CD4-positive, alpha-beta T cell treated with Interleukin-6 at 100 ng/mL for 8 hours (primary cell): ENCODE measurements at places on chromosomes 4 and X.
A peak's percentile ranks its signal among the peaks of the same experiment; 100 is the strongest.

DNA sequence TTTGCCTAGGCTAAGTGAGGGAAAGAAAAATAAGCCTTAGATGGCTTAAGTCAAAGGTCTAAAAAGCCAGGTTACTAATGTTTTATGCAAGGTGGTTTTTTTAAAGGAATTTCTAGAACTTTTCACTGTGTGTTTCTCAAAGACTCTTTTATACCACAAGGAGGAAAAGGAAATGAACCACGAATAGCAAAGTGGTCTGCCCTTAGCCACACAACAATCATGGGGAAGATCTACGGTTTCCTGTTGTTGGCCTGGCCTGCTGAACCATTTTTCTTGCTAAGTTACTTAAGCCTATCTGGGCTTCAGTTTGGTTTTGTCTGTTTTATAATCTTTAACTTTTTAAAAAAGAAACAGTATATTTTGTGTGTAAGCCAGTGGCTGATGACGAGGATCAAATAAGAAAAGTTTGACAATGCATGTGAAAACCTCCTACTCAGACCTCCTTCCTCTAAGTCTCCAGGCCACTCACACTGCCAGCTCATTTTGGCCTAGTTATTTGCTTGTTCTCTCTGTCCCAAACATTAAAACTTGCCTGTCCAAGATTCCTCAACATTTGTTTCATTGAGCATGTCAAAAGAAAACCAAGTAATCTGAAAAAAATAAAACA is 56.7 kb upstream of the COL25A1 start:
- DNase-seq: peak; percentile 14

DNA sequence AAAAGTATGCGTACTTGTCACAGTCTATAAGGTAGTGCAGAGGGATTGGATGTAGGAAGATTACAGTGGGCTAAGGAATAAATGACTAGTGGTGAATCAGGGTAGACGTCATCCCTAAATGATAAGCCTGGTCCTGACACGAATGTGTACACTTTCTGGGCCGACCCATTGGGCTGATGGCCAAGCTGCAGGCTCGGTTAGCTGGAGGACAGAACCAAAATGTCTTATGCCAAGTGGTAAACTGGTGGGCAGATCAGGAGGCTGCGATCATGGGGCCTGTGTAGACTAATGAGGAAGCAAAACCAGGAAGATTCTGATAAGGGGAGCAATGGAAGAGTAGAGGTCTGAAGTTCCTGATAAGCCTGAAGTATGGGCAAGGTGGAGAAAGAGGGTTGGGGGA is 272.8 kb upstream of the GATB start:
- DNase-seq: no peak

DNA sequence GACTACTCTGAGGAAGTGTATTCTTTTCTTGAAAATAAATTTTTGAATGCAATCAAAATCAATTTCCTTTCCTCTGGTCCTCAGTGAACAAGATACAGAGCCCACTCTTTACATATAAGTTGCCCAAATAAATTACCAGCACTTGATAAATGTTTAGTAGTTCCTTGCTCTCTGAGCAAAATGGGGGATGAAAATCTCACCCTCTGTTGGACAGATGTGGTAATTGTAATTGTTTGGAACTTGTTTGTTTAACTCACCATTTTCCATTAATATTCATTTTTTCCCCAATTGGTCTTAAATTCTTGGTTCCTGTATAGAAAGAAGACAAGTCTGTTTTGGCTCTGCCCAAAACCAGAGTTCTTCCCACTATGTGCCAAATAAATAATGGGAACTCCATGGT is 146.3 kb downstream of the LDB2 start:
- no peak for DNase-seq

- DNase-seq: no peak
Measured at GRCh38 chr4:9808077-9808476, 26.6 kb downstream of the DRD5 start.

GRCh38 chr4:174058846-174059245 is 224.6 kb downstream of the FBXO8 start:
- no peak for DNase-seq

- no peak for DNase-seq
Measured at GRCh38 chrX:69189576-69190371, 24.5 kb upstream of the PJA1 start.

GRCh38 chr4:65943076-65943475 is 272.8 kb upstream of the EPHA5 start:
- DNase-seq: no peak

DNA sequence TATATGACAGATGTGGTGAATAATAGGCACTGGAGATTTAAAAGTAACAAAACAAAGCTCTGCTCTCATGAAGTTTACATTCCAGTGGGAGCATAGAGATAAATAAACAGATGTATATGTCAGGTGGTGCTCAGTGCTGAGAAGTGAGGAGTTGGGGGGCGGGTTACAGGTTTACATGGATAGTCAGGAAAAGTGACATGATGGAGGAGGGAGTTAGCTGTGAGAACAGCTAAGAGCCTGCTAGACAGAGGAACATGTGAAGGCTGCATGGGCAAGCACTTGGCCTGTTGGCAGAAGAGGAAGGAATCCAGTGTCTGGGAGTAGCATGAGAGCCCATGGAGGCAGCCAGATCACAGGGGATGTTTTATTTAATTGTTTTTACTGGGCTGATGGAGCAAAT is 10.2 kb upstream of the TMEM156 start:
- no peak for DNase-seq

- DNase-seq: no peak
Measured at GRCh38 chr4:89836031-89836745, 773 bp downstream of the SNCA start.

DNA sequence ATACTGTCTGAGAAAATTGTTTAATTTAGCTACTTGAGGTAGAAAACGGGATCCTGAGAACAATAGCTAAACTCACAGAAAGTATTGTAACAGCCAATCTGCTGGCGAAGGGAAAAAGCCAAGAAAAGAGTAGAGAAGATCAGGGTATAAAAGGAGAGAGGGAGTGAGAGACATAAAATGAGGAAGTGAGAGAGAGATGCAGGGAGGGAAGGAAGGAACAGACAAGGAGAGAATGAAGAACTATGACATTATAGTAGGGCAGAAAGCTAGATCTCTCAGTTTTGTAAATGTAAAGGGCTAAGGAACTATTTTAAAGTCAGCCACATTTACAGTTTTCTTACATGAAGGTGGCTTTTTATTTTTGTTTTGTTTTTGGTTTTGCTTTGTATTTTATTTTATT is 1.6 kb upstream of the GIMD1 start:
- no peak for DNase-seq

- DNase-seq: no peak
Measured at GRCh38 chr4:86007042-86007441, 352.8 kb downstream of the MAPK10 start.

DNA sequence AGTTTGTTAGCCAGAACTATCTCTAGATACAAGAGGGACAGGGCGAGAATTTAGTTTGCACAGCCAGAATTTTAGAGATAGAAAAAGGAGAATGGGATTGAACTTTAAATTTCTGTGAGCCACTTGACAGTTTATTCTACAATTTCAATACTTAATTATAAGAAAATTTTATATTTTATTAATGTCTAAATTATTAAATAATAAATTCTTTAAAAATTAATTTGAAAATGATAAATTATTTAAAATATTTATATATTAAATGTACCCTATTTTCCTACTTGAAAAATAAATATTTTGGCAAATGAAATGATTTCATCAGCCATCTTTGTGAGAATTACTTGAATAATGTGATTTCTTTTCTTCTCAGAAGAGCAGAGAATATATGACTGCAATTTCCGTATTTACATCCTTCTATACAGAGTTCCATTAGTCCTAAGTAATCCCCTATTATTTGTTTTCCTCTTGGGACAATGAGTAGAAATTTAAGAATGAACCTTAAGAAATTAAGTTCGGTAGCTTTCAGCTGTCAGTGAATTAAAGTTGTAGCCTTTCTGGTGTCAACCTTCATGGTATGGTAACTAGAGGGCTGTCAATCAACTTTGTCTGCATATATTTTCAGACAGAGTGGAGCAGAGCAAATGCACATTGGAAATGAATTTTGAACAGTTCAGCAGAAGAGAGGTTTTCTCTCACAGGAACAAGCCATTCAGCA is 763.9 kb downstream of the PCDH18 start:
- no peak for DNase-seq

DNA sequence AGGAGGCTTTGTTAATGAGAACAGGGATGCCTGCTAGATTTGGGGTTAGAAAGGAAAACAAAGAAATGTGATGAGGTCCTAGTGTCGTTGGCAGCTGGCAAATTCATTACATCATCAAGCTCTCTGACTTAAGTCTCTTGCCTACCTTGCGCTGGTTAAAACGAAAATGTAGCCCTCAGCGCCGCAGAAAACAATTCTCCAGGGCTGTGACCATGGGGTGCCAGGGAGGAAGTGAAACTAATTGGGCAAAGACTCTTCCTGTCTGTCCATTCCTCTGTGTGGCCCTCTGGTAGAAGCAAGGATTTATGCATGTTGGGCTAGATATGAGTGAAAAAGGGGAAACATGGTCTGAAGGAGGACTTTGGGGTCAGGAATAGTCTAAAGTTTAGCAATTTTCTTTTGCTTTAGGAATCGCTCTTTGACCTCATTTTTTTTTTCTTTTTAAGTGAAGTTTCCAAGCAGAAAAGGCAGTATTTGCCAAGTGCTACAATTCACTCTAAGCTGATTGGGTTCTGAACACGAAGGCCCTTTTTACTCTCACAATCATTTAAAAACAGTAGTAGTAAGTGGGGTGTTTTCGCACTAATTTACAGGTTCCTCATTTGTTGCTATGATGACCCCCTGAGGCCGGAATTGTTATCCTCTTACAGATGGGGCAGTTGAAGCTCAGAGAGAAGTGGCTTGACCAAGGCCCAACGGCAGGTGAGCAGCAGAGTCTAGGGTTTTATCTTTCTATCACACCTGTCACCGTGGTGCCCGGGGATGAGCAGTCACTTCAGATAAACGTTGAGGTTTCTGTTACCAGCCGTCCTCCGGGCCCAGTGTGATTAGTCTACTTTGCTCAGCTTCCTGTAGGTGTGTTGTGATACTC is 27.3 kb upstream of the CHRNA9 start:
- peak; percentile 82 for DNase-seq

- no peak for DNase-seq
Measured at GRCh38 chrX:13697976-13698375, 9.0 kb downstream of the RAB9A start.

- DNase-seq: no peak
Measured at GRCh38 chrX:72366178-72366577, 60.5 kb upstream of the CITED1 start.

- DNase-seq: peak; percentile 6
Measured at GRCh38 chr4:80459918-80460473, 124.5 kb downstream of the CFAP299 start.

DNA sequence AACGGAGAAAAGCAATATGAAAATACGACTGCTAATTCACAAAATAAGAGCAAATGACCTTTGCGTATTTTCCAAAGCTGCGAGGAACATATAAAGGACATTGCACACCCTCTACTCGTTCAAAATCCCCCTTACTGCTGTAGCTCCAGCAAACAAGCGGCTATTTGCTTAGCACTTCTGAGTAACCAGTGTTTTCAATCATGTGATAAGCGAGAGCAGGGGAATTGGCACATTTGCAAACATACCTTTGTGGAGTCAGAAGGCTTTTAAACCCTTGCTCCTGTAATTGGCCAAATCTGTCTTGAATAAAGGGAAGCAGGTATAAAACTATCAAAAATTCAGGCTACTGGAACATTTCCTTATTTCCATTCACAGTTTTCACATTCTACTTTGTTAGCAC is 610.2 kb downstream of the UBE2NL start:
- DNase-seq: no peak

DNA sequence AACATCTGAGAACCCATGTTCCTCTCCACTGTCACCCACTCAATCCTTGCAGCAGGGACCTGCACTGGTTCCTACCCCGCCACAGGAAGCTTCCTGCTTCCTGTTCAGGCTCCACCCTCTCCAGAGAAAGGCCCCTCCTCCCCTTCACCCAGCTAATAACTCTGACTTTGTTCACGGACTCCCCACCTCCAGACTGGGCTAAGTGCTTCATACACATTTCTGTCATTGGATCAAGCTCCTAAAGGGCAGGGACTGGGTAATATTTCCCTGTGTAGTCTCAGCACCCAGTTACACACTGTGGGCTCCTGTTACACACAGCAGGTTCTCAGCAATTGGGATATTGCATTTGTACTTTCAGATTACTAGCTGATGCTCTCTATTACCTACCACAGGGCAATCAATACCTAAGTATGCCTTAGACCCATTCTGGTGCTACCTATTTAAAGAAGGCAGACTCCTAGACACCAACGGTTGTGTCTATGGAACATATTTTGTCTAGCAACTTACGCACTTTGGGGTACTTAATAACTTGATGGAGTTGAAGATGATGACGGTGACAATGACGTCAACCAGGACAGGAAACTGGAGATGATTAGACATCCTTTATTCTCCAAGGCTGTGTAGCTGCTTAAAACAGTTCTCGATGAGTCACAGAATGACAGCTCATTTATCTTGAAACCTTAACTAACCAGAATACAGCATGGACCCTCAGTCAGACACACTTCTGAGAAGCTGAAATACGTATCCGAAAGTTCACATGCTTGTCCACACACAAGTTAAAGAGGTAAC is 58.1 kb downstream of the MAML3 start:
- peak; percentile 71 for DNase-seq

DNA sequence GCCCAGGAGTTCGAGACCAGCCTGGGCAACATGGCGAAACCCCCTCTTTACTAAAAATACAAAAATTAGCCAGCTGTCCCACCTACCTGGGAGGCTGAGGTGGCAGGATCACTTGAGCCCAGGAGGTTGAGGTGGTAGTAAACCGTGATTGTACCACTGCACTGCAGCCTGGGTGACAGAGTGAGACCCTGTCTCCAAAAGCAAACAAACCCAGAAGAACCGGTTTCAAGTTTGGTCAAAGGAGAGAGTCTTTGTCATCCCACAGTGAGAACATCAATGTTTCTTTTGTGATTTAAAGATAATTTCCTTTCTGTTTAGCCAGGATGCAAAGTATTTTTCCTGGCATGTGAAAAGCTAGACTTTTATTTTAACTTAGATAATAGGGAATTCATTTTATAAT is 26.7 kb downstream of the PDK3 start:
- no peak for DNase-seq

DNA sequence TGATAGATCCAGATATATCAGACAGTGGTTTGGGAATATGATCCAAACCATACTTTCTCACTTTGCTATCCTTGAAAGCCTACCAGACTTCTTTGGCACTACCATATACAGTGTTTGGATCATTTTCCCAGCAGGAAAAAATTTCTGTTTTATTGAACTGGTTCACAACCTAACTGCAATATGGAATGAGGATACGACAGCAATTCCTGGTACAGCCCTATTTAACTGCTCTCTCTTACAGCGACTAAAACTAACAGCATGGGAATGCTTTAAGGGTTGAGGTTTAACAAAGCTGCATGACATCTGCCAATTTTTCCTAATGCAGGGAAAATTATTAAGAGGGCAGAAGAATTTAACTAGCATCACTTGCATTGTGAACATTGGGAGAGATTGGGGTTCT is 47.3 kb downstream of the RS1 start:
- DNase-seq: no peak

GRCh38 chr4:11341337-11342043 is 87.2 kb downstream of the HS3ST1 start:
- DNase-seq: no peak

DNA sequence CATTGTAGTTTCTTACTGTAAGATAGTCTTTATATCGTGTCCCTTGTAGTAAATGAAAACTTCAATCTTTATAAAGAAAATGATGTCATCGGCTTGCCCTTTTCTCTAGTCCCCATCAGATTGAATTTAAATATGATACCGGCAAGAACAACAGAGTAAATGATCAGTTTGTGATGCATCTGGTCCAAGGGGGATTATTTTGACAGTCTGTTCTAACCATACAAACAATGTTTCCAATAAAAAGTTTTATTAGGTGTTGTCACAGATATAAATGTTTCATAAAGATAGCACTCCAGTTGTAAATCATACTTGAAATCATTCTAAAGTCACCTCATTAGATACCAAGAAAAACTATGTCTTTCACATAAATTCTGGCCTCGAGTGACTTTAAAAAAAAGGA is 72.3 kb downstream of the SLC9A6 start:
- no peak for DNase-seq
